Activated T-helper 9 cell treated with anti-CD3 and anti-CD28 coated beads, Interleukin-2, amount 50 U/mL, for 16 hours (primary cell): ENCODE measurements at places on chromosomes 2 and 18.

DNA sequence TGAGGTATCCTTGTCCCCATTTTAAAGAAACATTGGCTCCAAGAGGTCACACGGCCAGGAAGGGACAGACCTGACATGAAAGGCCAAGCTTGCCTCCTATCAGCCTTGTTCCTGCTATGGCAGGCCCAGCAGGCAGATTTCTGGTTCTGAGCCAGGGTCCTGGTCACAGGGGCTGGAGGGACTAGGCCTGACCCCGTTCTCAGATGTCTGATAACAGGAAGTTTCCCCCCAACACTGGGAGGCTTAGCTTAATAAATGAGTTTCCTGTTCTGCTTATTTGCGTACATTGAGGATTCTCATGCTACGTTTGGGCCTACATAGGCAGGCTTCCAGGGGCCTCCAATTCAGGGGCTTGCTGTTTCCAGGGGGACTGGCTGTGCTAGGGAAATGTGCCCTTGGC, 107.8 kb upstream of the LTBP1 start:
- DNase-seq: no peak

DNA sequence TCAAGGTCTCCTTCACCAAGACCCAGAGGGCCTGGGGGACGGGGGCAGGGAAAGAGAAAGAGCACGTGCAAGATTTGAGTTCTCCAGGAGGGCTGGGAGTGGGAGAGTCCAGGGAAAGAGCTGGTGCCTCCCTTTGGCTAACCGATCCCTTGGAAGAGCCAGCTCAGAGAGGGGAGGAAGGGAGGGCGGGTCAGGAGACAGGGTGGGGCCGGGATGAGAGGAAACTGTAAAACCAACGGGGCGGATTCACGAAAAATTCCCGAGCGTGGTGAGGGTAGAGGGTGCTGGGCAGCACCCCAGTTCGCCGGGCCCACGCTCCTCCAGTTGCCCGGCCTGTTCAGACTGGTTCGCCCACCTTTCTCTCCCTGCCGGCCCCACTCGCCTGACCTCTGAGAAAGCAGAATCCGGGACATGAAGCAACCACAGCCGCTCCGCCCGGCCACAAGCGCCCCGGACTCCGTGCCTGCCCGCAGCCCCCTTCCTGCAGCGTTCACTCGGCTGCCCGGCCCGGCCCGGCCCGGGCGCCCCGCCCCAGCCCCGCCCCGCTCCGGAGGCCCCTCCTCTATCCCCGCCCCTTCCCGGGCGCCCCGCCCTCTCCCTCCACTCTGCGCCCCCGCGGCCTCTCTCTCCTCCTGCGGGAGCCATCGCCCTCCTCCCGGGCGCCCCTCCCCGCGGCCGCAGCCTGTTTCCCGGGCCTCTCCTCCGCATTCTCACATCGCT, 230.9 kb upstream of the SMAD2 start:
- peak; percentile 51 for DNase-seq

DNA sequence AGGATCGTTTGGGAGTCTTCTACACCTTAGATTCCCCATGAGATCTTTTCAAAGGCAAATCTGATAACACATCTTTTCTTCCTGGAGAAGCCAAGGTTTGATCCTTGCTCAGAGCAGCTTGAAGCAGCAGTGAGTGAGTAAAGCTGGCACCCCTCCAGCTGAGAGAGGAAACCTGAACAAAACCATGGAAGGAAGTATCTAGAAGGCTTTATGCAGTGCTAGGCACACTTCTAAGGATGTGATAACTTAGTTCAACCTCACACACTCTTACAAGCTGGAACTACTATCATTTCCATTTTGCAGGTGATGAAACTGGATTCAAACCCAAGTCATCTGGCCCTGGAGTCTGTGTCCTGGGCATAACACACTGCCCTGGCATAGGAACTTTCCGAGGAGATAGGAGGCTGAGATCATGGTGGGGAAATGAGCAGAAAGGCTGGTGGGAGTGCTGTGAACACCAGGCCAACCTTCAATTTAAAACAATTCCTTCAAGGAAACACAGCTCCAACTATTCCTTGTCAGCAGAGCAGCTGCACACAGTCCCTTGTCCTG, 71.2 kb downstream of the CTAGE1 start:
- no peak for DNase-seq

DNA sequence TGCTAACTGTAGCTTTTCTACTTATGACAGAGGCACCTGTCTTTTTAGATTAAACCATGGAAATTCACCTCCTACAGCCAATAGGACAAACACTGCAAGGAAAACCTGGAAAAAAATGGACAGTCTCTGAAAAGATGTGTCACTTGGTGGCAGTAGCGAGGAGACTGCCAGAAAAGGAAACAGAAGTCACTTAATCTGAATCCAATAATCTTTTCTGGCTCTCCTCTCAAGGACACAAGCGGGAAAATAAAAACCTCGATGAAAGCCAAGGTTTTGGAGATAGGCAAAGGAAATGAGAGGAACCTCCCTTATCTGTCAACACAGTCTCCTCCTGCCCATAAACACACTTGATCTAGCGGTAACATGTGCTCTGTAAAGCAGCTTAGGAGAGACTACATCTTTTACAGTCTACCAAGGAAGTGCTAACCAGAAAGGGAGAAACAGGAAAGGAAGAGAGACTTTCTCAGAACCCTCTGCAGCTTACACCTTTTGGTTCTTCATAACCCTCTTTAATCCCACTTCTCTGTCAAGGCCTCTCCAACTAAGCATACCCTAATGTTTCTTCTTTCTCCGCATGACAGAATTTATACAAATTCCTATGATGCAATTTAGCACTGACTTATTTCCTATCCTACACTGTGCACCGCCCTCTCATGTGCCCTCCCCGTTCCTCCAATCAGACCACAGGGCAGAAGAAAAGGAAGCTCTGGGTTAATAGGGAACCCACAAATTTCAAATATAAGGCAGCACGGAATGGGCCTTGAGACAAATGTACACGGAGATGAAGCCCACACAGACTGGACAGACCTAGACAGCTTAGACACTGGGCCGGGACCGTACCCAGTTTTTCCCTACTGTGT, 52.8 kb downstream of the CLASP1 start:
- no peak for DNase-seq

DNA sequence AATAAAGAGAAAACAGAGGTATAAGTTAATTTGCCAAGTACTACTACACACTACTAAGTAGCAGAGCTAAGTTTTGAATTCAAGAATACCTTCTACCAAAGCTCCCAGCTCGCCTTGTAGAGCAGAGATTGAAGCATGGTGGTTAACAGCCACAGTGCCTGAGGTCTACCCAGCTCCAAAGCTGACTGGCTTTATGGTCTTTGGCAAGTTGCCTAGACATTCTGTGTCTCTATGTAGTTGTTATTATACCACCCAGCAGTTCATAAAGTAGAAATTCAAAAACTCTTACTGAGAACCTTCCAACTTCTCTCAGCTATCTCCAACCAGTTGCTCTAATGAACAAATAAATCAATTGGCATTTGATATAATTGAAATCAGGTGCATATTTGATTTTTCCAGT, 87.8 kb downstream of the PDE11A start:
- no peak for DNase-seq

GRCh38 chr2:206983161-206983859, 44.0 kb downstream of the CPO start:
- DNase-seq: no peak

DNA sequence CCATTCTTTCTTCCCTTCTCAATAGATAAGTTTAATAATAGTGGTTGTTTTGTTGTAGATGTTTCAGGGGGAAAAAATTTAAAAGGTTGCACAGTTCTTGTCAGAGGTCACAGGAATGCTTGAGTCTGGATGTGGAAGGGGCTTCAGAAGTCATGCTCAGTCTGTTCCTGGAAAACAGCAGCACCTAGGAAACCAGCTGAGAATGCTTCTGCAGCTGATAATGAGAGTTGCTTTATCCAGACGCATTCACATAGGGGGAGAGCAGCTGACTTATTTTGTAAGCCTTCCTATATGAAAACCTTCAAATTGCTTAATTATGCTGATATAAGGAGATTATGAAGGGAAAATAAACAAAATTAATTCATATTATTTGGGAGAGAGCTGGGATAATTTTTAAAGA, 235.5 kb downstream of the GULP1 start:
- DNase-seq: no peak

DNA sequence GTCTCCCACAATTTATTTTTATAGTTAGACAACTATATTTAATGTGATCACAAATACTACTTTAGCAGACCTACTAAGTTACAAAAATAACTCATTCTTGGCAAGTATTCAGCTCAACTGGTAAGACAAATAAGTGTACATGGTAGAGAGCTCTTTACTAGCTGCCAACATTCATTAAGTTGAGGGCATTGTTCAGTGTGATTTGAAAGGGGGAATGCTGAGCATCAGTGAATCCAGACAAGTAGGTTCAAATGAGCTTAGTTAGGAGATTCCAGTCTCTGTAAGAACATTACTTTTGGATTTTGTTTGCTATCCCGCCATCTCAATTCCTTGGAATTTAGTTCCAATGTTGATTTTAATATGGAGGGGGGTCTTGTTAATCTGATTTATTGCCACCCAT, 187.3 kb upstream of the LYPD1 start:
- DNase-seq: no peak

- no peak for DNase-seq
Measured at GRCh38 chr2:193272011-193272410, 1077.3 kb upstream of the TMEFF2 start.

- peak; percentile 43 for DNase-seq
Measured at GRCh38 chr2:37625796-37626571, 45.5 kb downstream of the CDC42EP3 start.

- DNase-seq: no peak
Measured at GRCh38 chr2:80815259-80815658, 510.7 kb upstream of the LRRTM1 start.
